ENCODE measurements at places on chromosomes 2 and 18.

- no peak for DNase-seq
These were observed 29.1 kb upstream of the SLC38A11 start for GRCh38 chr2:164984428-164984827.

GRCh38 chr2:169798397-169798717, 314 bp upstream of the SSB start:
- no peak for DNase-seq

GRCh38 chr2:217698691-217699090, 304.1 kb downstream of the TNS1 start:
- no peak for DNase-seq

DNA sequence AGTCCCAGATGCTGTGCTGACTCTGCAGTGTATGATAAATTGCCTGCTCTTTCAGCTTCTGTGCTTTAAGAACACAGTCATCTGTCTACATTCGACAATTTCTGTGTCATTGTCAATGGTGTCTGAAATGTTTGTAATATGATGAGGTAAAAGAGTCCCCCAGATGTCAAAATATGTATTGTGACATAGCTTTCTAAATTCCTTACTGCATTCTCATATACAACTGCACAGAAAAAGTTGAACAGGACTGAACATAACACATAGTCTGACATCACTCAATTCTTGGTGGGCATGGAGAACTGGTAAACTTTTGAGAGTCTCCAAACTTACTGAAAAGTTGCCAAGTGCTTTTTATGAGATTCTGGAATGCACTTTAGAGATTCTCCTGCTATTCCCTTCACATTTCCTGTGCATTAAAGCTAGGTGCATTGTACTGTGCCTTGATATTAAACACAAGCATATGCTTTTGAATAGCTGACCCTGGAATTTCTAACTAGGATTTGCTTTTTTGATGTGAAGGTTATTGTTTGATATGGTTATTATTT, 48.1 kb upstream of the ARHGAP28 start:
- DNase-seq: no peak

- no peak for DNase-seq
These were observed 330.4 kb upstream of the SMIM21 start for GRCh38 chr18:75757951-75758350.

- no peak for DNase-seq
These were observed 200.8 kb downstream of the TFCP2L1 start for GRCh38 chr2:121084130-121084680.

DNA sequence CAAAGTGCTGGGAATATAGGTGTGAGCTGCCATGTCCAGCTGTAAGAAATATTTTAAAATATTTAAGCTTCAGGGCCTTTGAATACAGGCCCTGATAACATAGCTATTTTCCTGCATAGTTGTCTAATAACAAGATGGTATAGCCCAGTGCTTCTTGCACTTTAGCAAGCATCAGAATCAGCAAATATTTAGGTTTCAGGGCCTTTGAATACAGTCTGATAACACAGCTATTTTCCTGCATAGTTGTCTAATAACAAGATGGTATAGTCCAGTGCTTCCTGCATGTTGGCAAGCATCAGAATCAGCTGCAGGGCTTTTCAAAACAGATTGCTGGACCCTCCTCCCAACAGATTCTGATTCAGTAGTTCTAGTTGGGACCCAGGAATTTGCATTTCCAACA, 5.6 kb downstream of the GEMIN6 start:
- DNase-seq: no peak

DNA sequence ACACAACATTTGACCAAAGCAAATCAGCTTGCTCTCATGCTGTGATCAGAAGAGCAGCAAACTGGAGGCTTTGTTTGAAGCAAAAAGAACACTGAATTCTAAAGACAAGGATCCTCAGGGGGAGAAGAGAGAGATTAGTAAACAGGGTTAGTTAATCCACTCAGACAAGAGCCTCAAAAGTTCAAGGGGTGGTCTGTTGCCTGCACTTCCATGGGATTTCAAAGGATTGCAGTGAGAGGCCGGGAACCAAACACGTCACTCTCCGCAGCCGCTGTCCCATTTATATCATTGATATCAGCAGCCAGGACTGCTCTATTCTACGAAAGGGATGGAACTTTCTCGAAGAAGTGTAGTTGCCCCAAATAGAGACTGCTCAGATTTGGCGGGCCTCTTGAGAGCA, 97.8 kb upstream of the SP3 start:
- no peak for DNase-seq

DNA sequence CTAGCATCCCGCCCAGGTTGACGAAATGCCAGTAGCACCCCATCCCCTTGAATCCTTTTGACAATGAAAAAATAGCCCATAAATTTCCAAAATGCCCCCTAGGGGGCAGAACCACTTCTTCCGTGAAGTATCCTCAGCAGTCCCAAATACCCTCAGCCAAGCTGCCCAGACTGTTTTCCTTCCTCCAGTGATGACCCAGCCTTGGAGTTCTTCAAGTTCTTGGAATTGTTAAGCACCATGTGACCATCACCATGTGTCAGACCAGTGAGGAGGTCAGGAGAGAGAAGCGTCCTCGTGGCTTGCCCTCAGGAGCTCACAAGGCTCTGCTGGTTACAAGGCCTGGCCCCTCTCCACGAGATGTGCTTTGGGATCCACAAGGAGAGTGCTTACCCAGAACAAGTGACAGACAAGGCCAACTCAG, 1.4 kb upstream of the SLC23A3 start:
- peak; percentile 72 for DNase-seq

DNA sequence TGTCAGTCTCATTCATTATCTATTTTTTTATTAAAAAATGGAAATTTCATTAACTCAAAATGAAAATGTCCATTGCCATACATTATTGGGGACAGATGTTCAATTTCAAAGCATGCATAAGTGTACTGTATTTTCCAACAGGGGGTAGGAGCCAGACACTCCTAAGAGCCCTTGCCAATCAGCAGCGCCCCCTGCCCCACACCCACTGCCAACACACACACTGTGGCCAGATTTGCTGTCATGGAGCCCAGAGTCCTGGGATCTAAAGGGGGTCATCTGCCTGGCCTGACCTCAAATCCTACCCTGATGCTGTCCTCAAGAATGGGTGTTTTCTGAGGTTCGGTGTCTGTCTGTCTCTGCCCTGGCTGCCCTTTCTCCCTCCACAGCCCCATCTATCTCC, 162.2 kb upstream of the TWIST2 start:
- peak; percentile 8 for DNase-seq

DNA sequence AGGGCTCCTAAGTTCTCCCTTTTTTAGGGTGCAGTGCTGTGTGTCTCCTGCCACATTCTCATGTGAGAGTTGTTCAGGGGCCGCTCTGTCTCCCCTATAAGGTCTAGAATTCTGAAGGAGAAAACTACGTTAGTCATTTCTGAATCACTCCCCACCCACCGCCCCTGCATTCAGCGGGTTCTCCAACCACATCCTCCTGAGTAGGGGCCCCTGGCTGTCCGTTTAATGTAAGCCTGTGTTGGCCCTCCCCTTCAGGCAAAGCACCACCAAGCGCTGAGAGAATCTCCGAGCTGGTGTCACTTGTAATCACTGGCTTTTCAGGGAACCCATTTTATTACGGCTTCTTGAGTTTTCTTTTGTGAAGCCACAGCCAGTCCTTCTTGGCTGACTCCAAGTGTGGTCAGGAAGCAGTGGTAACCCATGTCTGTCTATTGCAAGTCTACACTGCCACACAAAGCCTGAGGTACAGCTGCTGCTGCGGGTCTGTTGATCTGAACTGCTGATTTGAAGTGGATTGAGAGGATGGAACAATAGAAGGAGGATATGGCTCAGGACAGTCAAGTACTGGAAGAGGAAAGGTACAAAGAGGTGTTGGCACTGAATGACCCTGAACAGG, 16.9 kb downstream of the LCT start:
- DNase-seq: no peak

DNA sequence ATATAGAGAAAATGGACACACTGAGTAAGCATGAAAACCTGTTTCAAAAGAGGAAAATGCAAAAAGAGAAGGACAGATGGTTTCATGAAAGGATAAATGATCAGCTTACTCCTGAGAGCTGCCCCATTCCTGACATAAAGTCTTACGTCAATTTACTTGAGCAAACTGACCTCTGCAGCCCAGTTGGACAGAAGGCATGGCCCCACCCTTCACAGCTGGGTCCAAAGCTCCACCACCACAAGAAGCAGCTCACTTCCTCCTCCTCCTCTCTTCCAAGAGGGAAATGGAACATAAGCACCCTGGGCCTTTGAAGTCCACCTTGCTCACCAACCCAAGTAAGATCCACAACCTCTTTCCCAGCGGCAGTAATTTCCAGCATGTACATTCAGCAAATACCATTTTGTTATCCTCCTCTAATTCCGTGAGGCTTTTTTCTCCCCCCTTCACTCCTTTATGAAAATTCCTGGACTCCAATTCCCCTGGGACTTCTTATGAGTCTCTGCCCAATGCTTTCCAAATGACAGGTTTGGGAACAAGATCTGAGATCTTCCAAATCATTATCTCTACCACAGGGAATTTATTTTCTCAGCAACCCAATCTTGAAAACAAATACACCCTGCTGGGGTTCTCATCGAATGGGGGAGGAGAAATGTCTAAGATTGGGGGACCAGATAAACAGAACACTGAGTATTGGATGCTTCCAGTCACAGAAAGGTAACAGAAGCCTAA, 10.1 kb downstream of the COL4A4 start:
- DNase-seq: no peak

GRCh38 chr18:9698497-9698896, 9.6 kb upstream of the RAB31 start:
- no peak for DNase-seq

DNA sequence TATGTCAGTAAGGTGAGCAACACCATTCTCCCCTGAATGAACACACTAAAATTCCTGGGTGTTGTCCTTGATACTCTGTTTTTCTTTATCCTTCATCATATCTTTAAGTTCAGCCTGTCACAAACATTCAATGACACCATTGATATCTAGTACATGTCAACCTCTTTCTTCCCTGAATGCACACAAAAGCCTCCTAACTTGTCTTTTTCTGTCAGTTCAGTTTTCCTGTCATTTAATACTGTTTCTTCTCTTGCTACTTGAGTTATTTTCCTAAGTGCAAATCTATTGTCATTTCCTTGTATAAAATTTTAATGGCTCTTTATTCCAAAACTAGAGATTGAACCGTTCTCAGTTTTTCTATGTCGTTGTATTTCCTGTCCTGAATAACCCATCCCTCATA, 1107.6 kb upstream of the SLC39A10 start:
- no peak for DNase-seq

DNA sequence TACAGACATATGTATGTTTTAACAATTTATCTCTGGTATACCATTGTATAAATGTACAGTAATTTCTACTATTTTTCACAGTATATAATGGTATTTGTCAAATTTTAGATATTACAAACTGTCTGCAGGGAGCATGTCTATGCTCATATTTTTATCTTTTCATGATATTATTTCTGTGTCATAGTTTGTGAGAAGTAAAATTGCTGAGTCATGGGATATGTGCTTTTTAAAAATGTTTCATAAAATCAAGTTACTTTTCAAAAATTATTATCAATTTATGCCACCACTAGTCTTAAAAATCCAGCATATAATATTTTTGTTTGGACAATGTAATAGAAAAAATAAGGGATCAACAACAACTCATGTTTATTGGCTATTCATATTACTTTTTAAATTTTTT, 9.1 kb upstream of the ZNF804A start:
- no peak for DNase-seq

GRCh38 chr2:239895116-239895515, 130.0 kb downstream of the NDUFA10 start:
- DNase-seq: no peak

DNA sequence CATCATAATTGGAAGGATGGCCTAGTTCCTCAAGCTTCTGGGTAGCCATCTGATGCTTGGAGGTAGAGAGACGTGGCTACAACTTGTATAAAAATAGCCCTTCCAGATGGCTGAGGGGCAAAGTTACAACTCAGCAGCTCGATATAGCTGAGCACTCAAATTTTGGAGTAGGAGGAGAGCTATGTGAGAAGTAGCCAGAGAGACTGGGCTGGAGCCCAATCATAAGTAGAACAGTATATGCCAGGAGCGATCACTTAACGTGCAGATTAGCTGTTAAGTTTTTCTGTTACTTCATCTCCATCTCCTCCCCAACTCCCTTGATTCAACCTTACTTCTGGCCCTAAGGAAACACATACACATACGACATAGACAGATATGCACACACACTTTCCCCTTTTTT, 28.8 kb downstream of the CNRIP1 start:
- DNase-seq: no peak

DNA sequence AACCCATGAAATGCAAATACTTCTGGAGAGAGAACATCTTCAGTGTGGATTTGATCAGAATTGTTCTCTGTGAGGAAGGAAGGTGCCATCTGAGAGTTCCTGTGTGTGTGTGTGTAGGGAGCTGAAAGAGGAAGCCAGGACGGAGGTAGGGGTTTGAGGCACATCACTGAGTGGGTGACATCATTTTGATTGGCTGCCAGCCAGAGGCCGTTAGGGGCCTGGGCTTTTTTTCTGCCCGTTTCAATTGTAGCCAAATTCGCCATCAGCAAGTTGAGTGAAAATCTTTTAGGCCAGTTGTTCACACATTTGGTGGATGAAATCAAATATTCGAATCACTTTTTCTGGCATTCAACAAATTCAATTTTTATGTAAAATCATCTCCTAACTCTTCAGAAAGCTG, 48.9 kb downstream of the TSN start:
- DNase-seq: peak; percentile 58

GRCh38 chr2:113872201-113872600, 17.7 kb upstream of the ACTR3 start:
- DNase-seq: no peak

- DNase-seq: peak; percentile 20
These were observed 441 bp downstream of the MPHOSPH10 start for GRCh38 chr2:71130905-71131244.

- DNase-seq: no peak
These were observed 76.0 kb downstream of the FAM124B start for GRCh38 chr2:224325941-224326340.

- DNase-seq: no peak
These were observed 288.3 kb downstream of the RDH14 start for GRCh38 chr2:18272148-18272494.

- DNase-seq: no peak
These were observed 4.1 kb upstream of the KLHL30 start for GRCh38 chr2:238134393-238134785.

- DNase-seq: no peak
These were observed 370.8 kb downstream of the TNS1 start for GRCh38 chr2:217632043-217632442.

DNA sequence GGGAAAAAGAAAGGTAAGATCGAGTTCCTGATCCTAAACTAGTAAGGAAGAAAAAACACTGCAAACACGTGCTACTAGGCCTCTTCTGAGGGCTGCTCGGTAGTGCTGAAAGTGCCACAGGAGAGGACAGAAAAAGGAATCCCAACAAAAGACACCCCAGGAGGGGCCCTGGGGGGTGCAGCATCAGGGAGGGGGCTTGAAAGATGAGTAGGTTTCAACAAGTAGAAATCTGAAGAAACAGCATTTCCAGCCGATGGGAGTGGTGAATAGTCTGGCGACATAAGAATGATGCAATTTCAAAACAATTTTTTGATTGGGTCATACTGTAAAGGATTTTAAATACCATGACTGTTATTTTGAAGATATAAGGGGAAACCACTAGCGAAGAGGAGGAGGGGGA, 98.6 kb downstream of the NOL10 start:
- DNase-seq: no peak

- no peak for DNase-seq
These were observed 30.2 kb upstream of the RIOK3 start for GRCh38 chr18:23422751-23423418.
